ENCODE measurements at places on chromosomes 12 and 14. TPM values are rescaled to one million over a fixed set of nuclear protein-coding genes. Genes with fewer than 3 reads are reported as not detected.

- no peaks in the 10 kb centered on the region for H3K27me3 ChIP-seq
- H3K4me1 ChIP-seq: no peaks in the 10 kb centered on the region
- DNase-seq: no peak
- H3K36me3 ChIP-seq: no peaks in the 10 kb centered on the region
Measured at GRCh38 chr12:127295630-127296029, 971.3 kb upstream of the TMEM132C start.

DNA sequence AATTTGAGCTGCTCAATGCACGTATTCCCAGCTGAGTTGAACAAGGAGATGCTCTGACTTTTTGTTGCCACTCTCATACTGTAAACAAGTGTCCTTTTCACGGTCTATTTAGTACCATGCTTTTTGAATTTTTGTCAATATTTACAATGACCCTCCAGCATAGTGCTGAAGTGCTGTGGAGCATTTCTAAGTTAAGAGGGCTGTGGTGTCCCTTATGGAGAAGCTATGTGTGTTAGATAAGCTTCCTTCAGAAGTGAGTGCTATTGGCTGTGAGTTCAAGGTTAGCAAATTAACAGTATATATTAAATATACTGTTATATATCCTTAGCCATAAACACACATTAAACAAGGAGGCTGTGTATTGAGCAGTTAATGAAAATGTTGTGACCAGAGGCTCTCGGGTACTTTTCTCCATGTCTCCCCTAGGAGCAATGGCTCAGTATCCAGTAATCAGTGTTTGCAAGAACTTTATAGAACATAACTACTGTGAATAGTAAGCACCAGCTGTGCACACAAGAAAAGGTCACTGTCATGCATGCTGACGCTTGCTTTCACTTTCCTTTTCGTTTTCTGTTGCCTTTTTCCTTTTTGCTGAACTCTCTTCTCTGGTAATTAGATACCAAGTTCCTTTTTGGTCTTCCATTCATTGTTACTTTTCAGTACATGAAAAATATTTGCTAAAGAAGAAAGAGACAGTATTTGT, 187.2 kb upstream of the NEDD1 start:
- no peaks in the 10 kb centered on the region for H3K27me3 ChIP-seq
- H3K36me3 ChIP-seq: no peaks in the 10 kb centered on the region
- DNase-seq: peak; percentile 63
- H3K4me3 ChIP-seq: peak overlapping the region; percentile 8

DNA sequence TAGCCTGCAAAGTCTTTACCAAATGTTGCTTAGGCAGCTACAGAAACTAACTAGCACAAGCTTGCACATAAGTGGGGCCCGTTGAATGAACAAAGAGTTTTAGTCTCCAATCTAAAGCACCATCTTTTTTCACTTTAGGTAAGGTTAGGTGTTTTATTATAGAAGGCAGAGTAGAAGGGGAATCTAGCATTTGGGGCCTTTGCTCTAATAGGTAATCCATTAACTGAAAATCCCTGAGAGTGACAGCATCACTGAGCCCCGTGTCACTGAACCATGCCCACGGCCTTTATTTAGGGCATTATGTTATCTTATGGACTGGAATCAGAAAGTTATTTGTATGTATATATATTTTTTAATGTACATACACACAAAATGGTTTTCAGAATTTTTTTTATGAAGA, 25.1 kb downstream of the CPNE8 start:
- H3K27me3 ChIP-seq: no peaks in the 10 kb centered on the region
- no peak overlapping the region for H3K4me3 ChIP-seq
- H3K4me1 ChIP-seq: peaks cover 4% of the 10 kb centered on the region

DNA sequence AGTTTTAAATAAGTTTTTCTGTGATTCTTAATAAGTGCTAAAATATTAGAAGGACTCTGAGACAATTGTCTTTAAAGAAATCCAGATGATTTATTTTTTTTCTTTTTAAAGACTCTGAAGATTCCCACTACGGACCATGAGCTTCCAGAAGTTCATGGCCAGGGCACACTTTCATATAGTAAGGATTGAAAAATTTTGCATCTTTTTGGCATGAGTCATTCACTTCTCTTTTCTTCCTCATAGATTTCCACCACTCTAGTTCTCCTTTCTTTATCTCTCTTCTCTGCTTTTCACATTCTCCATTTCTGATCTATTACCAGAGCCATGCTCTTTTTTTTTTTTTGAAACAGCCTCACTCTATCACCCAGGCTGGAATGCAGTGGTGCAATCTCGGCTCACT, 385.8 kb downstream of the FLRT2 start:
- H3K4me1 ChIP-seq: no peaks in the 10 kb centered on the region
- no peaks in the 10 kb centered on the region for H3K36me3 ChIP-seq
- no peak for DNase-seq
- no peak overlapping the region for H3K27ac ChIP-seq

- peaks cover 7% of the 10 kb centered on the region for H3K27me3 ChIP-seq
- H3K4me1 ChIP-seq: no peaks in the 10 kb centered on the region
Measured at GRCh38 chr12:5470703-5471102, 38.8 kb downstream of the NTF3 start.

Gene COX8C
- not detected for total RNA-seq

Gene LRTM2
- total RNA-seq: not detected
